Heart left ventricle (tissue), 16 donors: ENCODE measurements at places on chromosomes 16 and 17. TPM values are rescaled to one million over a fixed set of nuclear protein-coding genes. Genes with fewer than 3 reads are reported as not detected.

JUP gene
- polyA plus RNA-seq, result 148 TPM

- DNase-seq, result no peak
Observed at GRCh38 chr17:42246515-42246914, 29.7 kb downstream of the STAT5B start.

DNA sequence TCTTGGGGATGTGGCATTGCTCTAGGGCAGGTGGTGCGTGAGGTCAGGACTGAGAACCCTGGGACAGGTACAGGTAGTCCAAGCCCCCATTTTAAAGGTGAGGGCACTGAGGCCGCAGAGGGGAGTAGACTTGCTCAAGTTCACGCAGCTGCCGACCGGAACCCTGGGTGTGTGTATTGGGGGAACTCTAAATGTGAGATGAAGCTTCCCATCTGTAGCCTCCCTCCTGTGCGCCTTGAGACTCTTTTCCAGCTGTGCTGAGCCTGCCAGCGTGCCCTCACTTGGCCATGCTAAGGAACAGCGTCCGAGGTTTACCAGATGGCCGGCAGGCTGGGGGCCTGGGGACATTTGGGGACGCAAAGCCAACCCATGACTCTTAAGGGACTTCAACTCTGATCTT lies 79.0 kb upstream of the CDC42EP4 start:
- no peak for DNase-seq

- DNase-seq, result no peak
Observed at GRCh38 chr16:86930663-86931373, 352.5 kb downstream of the FOXL1 start.

GRCh38 chr17:4900231-4901107 lies 1.1 kb downstream of the C17orf107 start:
- DNase-seq, result no peak

DNA sequence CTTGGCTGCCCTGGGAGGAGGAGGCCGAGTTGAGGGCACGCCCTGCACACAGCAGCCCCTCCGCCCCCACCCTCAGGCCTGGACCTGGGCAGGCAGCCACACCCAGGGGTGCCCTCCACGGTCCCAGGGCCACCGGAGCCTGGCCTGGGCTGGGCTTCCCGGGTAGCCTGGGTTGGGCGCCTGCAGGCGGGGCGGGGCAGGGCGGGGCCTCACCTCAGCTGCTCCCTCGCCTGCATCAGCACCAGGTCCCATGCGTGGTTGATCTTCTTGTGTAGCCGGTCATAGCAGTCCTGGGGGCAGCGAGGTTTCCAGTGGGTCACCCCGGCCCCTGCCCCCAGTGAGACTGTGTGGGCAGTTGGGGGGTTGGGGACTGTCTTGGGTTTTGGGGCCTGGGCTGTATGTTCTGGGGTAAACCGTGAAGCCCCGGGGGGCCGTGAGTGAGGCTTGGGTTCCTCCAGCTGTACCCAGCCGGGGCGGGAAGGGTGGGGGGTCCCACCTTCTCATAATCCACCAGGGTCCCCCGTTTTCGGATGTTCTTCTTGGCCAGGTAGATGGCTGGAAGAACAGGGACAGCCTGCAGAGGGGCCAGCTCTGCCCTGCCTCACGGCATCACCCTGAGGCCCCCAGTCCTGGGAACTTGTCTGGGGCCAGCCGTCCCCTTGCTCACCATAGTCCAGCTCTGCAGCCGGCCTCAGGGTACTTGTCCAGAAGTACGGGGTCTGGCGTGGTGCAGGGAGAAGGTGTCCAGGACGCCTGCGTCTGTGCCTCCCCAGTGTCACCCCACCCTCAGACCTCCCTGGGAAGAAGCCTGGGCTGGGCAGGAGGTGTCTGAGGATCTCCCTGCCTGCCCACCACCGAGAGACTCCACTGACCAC lies 2.0 kb downstream of the RGS11 start:
- peak; percentile 16 for DNase-seq

DNA sequence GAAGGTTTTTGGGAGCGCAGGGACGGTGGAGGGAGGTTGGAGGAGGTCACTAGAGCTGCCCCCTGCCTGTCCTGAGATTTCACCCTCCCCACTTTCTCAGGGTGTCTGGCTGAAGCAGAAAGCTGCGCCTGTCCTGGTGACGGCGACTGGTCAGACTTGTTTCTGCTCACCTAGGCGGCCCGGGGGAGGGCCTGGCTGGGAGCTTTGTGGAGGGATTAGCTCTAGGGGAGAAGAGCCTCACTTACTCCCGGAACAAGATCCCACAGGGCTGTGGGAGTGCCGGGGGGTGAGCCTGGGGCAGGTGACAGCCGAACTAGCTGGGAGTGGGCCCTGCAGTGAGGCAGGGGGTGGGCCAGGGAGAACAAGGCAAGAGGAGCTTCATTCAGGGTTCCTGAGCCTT lies 11.5 kb downstream of the NHERF1 start:
- DNase-seq, result no peak

DNA sequence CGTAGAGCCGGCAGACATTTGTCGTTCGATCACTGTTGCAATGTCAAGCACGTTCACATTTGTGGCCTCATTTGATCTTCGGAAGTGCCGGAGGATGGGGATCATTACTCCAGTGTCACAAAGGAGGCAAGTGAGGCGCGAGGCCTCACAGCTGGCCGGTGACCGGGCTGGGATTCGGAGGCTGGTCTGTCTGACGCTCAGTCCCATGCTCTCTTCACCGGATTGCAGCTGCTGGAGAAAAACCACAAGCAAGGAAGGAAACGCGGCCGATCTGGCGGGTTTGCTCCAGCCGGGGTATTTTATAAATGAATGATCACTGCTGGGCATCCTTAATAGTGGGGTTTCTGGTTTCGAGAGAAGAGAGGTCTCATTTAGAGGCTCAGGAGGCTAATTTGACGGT lies 127.8 kb downstream of the OR1D5 start:
- DNase-seq, result no peak

GRCh38 chr16:49701065-49701685 lies 154.7 kb downstream of the ZNF423 start:
- DNase-seq, result no peak

- DNase-seq, result no peak
Observed at GRCh38 chr17:49438436-49439278, 24.0 kb upstream of the PHB1 start.

DNA sequence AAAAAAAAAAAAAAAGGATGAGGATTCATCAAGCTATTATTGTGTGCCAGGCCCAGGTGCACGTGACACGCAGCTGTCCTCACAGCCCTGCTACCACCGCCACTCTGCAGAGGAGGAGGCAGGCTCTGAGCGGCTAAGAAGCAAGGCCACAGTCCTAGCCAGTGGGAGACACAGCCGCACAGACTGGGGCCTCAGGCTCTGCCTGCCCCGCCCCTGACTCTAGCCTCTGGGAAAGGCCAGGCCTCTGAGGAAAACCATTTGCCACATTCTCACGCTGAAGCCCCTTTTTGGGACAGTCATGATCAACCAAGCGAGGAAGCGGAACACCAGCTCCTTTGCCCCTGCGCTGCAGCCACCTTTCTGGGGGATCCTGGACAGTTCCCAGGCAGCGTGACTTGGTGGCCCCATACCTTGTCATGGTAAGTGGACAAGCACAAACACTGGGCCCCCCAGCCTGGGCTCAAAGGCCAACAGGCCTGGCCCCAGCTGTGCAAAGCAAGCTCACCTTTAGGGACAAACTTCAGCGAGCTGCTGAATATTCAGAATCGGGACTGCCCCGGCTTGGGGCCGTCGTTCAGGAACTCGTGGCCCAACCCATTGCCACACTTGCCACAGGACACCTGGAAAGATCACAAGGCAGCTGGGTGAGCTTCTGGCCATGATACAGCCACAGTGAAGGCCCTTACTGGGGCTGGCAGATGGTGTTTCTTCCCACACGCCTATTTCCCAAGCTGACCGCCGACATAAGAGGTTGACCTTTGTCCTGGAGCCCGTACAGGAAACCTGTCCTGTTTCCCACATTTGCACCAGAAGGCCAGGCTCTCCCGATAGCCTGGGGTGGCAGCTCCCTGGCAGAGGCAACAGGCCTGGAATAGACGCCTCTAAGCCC lies 2.5 kb downstream of the MSRB1 start:
- DNase-seq, result no peak

GRCh38 chr17:18961634-18962493 lies 9.9 kb downstream of the SLC5A10 start:
- no peak for DNase-seq

GRCh38 chr17:31339906-31340661 lies 18.7 kb upstream of the EVI2A start:
- no peak for DNase-seq
